ENCODE measurements at places on chromosomes 7 and 10.

- H3K4me1 ChIP-seq = peaks cover 3% of the 10 kb centered on the region
- no peak overlapping the region for H3K4me3 ChIP-seq
- no peaks in the 10 kb centered on the region for H3K36me3 ChIP-seq
- no peak for DNase-seq
- H3K27ac ChIP-seq = no peak overlapping the region
Measured at GRCh38 chr10:129505500-129506075, 38.5 kb downstream of the MGMT start.

DNA sequence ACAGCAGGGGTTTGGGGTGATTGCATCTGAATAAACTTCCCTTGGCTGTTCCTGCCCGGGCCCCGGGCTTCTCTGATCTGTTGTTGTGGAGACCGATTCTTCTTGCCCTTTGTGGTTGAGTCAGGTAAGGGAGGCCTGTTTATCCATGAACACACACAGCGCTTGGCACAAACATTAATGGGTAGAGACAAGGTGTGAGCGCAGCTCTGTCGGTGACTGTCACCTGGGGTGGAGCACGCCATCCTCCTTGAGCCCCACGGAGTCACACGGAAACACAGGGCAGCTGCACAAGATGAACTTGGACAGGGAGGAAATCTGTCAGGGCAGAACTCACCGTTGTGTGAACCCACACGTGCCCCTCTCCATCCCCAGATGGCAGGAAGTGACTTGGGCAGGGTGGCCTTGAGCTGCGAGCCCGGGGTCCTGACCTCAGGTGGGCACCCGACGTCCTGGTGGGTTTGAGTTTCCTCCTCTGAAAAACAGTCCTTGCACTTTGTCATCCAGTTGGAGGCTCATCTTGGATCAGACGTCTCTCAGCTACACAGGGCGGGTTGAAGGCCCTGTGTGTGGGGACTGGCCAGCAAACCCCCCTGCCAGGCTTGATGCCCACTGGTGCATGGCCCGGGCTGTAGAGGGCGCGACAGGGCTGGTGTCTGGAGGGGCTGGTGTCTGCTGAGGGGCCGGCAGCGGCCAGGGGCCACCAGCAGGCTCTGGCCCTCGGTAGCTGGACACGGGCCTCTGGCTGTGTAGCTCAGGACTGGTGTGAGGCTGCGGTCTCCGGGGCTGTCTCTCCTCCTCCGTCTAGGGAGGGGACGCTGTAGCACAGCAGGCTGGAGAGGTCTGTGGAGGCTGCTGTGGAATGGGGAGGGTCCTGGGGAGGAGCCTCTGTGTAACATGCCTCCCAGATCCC is 24.2 kb upstream of the SHH start:
- H3K4me3 ChIP-seq = no peak overlapping the region
- no peaks in the 10 kb centered on the region for H3K36me3 ChIP-seq
- DNase-seq = no peak

DNA sequence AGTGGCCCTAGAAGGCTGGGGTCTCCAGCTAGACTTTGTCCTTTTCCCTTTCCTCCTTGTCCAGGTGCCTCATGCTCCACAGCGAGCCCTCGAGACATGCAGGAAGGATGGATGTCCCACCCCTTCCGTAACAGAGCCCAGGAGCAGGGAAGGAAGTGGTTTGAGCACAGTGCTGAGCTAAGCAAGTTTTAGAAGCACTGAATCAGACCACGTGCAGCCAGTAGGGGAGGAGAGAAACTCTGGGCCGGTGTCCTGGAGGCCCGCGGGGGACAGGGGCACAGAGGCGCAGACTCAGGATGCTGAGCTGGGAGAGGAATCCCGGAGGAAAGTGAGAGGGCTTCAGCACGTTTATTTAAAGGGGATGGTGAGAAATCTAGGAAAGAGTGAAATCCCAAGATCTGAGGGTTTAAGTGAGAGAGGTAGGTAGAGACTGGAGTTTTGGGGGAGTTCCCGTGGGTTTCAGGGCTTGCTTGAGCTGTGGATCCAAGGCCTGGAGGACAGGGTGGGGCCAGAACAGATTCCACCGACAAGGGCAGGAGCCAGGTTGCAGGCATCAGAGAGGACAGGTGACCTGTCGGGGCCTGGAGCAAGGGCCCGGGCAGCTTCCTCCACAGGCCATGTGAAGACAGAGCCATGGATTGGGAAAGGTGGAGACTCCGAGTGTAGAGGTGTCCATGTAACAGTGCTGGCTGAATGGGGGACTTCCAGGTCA is 4.4 kb upstream of the IRF5 start:
- H3K27me3 ChIP-seq = peaks cover 19% of the 10 kb centered on the region
- H3K4me1 ChIP-seq = no peaks in the 10 kb centered on the region
- no peak overlapping the region for H3K4me3 ChIP-seq

GRCh38 chr10:117134056-117134305 is 4.1 kb downstream of the VAX1 start:
- peaks cover 48% of the 10 kb centered on the region for H3K4me1 ChIP-seq
- H3K27me3 ChIP-seq = peaks cover 98% of the 10 kb centered on the region
- no peak overlapping the region for H3K4me3 ChIP-seq
- H3K36me3 ChIP-seq = no peaks in the 10 kb centered on the region
- H3K27ac ChIP-seq = no peak overlapping the region

GRCh38 chr7:44184206-44184872 is 4.9 kb downstream of the GCK start:
- H3K27ac ChIP-seq = peak overlapping the region; percentile 64
- no peaks in the 10 kb centered on the region for H3K36me3 ChIP-seq
- no peaks in the 10 kb centered on the region for H3K27me3 ChIP-seq
- no peak overlapping the region for H3K4me3 ChIP-seq

- H3K27me3 ChIP-seq = no peaks in the 10 kb centered on the region
- no peak for DNase-seq
- peaks cover 31% of the 10 kb centered on the region for H3K4me1 ChIP-seq
- H3K27ac ChIP-seq = peak overlapping the region; percentile 55
- H3K36me3 ChIP-seq = no peaks in the 10 kb centered on the region
Measured at GRCh38 chr7:2530071-2530987, 10.8 kb downstream of the LFNG start.

- no peaks in the 10 kb centered on the region for H3K4me1 ChIP-seq
- no peak overlapping the region for H3K27ac ChIP-seq
- no peak for DNase-seq
- no peaks in the 10 kb centered on the region for H3K36me3 ChIP-seq
- no peak overlapping the region for H3K4me3 ChIP-seq
Measured at GRCh38 chr10:43926875-43927406, 278.3 kb upstream of the ZNF32 start.

DNA sequence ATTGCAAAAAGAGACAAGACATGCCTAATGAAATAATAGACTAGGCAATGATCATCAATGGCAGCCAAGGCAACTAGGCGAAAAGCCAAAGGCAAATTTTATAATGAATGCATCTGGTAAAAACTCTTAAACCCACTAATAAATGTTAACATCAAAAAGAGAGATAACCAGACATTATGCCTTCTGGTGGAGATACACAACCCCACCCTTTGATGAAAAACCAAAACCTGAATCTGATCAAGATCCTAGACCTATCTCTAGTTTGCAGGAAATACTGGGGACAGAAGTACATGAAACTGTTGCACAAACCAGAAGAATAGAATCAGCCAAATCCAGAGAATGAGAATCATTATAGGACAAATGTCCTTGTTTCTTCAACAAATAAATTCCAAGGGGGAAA is 22.0 kb upstream of the GSAP start:
- no peak overlapping the region for H3K4me3 ChIP-seq
- H3K36me3 ChIP-seq = no peaks in the 10 kb centered on the region
- H3K27ac ChIP-seq = no peak overlapping the region

GRCh38 chr10:69769395-69769992 is 32.2 kb upstream of the COL13A1 start:
- no peaks in the 10 kb centered on the region for H3K36me3 ChIP-seq
- H3K4me3 ChIP-seq = no peak overlapping the region
- peak overlapping the region; percentile 39 for H3K27ac ChIP-seq
- H3K27me3 ChIP-seq = no peaks in the 10 kb centered on the region
- H3K4me1 ChIP-seq = peaks cover 7% of the 10 kb centered on the region
- peak; percentile 68 for DNase-seq

Data from hepatocyte (in vitro differentiated cells).